ENCODE measurements at places on chromosomes 11 and 22.

DNA sequence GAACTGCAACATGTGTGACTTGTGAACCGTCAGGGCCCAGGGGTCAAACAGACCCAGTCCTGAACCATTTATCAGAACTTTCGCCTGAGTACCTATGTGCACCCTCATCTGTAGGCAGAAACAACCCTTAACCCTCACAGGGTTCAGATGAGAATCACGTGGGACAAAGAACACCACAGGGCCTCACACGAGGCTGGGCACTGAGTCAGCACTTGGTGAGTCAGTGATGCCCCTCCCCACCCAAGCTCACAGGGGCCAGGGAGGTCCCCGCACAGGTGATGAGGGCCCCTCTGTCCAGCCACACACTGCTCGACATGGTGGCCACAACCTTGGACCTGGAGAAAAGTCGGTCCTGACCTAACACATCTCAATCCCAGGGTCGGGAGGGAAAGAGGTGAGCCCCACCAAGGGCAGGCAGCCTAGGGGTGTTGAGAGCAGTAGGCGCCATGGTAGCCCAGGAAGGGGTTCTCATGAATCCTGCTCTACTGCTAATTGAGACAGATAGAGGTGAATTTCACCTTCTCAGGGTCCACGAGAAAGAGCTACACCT lies 176.4 kb downstream of the SHANK2 start:
- DNase-seq = no peak
- no peak overlapping the region for H3K27ac ChIP-seq
- H3K36me3 ChIP-seq = no peaks in the 10 kb centered on the region
- H3K4me3 ChIP-seq = no peak overlapping the region
- no peaks in the 10 kb centered on the region for H3K27me3 ChIP-seq
- H3K4me1 ChIP-seq = no peaks in the 10 kb centered on the region

DNA sequence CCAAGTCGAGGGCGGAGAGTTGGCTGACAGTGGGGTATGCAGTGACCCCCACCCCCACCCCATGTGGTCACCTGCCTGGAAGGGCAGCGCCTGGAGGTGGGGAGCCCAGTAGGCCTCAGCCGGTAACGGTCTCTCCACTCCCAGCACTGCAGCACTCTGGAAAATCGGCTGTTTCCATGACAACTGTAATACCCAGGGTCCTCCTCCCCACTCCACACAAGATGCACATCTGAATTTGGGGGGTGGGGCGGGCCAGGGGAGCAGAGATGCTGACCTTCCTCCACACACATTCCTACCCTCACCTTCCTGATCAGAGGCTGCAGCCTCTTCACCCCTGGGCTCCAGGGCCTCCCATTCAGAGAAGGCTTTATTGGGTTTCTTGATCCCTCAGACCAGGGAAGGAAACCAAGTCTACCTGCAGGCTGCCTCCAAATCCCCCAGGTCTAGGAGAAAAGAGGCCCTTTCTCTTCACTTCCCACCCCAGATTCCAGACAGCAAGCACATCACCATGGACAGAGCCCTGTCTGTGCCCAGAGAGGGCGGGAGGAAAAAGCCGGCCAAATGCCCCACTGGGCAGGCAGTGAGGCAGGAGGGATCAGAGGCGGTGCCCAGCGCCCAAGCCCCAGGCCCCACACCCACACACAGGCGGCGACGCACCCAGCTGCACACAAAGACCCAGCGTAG lies 46.5 kb downstream of the SLC22A12 start:
- no peak for DNase-seq
- H3K36me3 ChIP-seq = no peaks in the 10 kb centered on the region

DNA sequence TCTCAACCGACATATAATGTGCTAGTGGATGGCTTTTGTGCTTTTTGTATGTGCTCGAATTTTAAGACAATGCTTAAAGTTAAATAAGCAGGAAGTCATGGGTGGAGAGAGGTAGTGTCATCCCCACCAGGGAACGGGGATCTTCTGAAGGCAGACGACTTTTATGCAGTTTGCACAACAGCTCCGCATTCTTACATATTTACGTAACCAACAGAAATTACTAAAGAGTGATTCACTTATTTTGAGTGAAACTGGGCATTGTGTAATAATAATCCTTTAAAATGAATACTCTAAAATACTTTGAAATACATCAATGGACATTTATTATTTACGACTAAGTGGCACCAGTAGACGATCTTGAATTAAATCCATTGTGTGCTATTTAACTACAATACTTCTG lies 305.1 kb downstream of the CNTN5 start:
- no peak for DNase-seq
- H3K36me3 ChIP-seq = no peaks in the 10 kb centered on the region
- H3K27me3 ChIP-seq = no peaks in the 10 kb centered on the region
- H3K27ac ChIP-seq = no peak overlapping the region

GRCh38 chr11:91219535-91219934 lies 996.7 kb upstream of the CHORDC1 start:
- no peak for DNase-seq
- no peak overlapping the region for H3K27ac ChIP-seq
- no peaks in the 10 kb centered on the region for H3K36me3 ChIP-seq
- H3K4me1 ChIP-seq = no peaks in the 10 kb centered on the region

DNA sequence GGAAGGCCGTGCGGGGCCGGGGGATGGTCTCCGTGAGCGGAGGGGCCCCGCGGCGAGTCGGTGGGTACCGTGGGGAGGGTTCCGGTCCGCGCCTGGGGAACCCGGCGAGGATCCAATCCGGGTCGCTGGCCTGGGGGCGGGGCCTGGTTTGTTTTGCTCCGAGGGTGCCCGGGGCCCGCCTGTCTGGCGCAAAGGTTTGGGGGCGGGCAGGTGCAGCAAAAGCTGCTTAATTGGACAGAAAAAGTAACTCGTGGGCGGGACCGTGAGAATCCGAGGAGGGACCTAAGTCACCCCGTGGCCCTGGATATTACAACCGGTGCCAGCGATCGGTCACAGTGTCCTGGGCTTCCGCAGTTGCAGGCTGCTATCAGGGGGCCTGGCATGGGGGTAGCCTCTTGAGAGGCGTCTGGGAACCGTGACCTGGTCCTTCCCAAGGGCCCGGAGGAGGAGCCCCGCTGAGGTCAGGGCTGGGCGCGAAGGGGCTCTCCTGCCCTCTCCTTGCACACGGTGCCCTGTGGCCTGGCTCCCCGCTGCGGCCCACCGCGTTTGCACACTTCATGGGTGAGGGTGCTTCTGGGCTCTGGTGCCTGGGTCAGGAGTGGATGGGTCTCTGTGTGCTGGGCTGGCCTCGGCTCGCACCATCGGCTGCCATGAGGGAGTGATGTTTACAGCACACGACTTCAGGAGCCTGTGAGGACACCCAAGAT lies 1.4 kb downstream of the PNPLA2 start:
- peak; percentile 96 for DNase-seq
- H3K27ac ChIP-seq = peak overlapping the region; percentile 98
- H3K27me3 ChIP-seq = no peaks in the 10 kb centered on the region

GRCh38 chr11:86047275-86047991 lies 21.5 kb downstream of the PICALM start:
- H3K4me3 ChIP-seq = no peak overlapping the region
- no peak overlapping the region for H3K27ac ChIP-seq
- DNase-seq = no peak
- no peaks in the 10 kb centered on the region for H3K36me3 ChIP-seq

DNA sequence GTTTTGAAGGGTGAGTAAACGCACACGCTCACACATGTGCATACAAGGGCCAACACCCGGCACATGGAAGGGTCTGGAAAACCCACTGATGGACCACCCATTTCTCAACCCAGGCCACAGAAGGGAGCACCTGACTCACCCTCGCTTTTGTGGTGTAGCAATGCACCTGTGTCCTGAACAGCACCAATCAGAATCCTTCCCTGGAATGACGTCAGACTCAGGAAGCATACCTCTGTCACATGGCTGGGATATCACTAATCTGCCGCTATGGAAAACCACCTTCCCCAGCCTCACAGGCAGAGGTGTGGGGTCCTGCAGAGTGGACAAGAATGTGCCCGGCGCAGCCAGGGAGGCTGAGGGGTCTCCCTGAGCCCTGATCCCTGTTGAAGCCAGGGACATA lies 9.0 kb upstream of the OSM start:
- H3K4me3 ChIP-seq = no peak overlapping the region
- H3K27ac ChIP-seq = no peak overlapping the region
- DNase-seq = no peak
- H3K27me3 ChIP-seq = no peaks in the 10 kb centered on the region
- H3K4me1 ChIP-seq = no peaks in the 10 kb centered on the region

GRCh38 chr22:26324150-26324549 lies 104.9 kb upstream of the ASPHD2 start:
- no peak for DNase-seq
- H3K27me3 ChIP-seq = no peaks in the 10 kb centered on the region
- no peak overlapping the region for H3K4me3 ChIP-seq
- H3K36me3 ChIP-seq = no peaks in the 10 kb centered on the region
- no peaks in the 10 kb centered on the region for H3K4me1 ChIP-seq

DNA sequence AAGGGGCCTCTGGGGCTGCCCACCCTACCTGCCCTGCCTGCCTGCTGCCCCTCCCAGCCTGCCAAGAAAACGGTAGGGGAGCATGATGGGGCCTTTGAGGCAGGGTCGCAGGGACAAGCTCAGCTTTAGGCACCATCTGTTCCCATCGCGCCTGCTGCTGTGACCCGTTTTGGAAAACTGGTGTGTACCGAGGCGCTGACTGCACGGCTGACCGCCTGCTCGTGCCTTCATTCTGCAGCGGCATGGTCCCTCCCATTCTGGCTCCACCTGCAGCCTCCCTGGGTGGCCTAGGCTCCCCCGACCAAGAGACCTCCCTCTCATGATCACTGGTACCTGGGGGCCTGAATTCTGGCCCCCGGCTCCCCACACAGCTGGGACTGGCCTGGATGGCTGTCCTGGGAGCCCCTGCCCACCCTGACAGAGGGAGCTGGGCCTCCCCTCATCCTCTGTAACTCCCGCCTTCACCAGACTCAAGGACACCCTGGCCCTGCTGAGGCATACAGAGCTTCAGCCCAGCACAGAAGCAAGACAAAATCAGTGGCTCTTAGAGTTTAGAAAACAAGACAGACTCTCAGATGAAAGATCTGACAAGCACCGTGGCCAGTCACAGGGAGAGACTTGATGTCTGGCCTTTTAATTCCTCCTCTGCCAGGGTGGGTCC lies 6.5 kb upstream of the MYRF start:
- H3K27ac ChIP-seq = no peak overlapping the region
- H3K4me1 ChIP-seq = no peaks in the 10 kb centered on the region
- H3K36me3 ChIP-seq = no peaks in the 10 kb centered on the region
- DNase-seq = no peak
- no peaks in the 10 kb centered on the region for H3K27me3 ChIP-seq
